ENCODE measurements at places on chromosomes 5 and 9.

- peak; percentile 38 for DNase-seq
Observed at GRCh38 chr9:89311346-89312221, 589 bp downstream of the CKS2 start.

GRCh38 chr9:101673642-101674041 lies 64.8 kb downstream of the GRIN3A start:
- no peak for DNase-seq

DNA sequence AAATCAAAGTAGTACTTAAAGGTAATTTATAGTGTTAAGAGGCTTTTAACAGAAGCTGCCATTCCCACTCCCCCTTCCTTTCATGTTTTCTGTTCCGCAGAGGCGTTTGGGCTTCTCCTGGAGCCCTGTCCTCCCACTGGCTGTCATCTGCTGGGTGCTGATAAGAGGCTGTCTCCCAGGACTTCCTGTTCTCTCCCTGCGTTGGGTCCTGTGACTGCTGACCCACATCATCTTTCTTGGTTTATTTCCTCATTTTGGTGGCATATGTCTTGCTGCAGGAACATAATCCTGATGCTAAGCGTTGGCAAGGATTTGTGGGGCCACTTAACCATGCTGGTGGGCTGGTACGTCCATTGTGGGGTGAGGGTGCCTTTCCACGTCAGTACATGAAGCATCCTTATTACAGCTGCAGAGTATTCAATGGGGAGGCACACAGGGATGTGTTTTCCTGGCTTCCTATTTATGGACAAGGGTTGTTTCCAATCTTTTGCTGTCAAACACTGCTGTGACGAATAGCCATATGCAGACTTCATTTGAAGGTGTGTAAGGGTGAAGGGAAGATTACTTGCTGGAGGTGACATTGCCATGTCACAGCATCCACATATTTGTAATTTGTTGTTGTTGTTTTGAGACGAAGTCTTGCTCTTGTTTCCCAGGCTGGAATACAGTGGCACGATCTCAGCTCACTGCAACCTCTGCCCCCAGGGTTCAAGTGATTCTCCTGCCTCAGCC lies 22.3 kb upstream of the RNF130 start:
- DNase-seq = no peak

GRCh38 chr9:127781806-127782205 lies 3.3 kb upstream of the SH2D3C start:
- DNase-seq = no peak

- DNase-seq = no peak
Observed at GRCh38 chr9:130830231-130830760, 4.8 kb upstream of the ABL1 start.
